Colonic mucosa (tissue), 4 donors: ENCODE measurements at places on chromosomes 1 and 21. TPM values are rescaled to one million over a fixed set of nuclear protein-coding genes. Genes with fewer than 3 reads are reported as not detected.

The C1orf122 gene
- total RNA-seq = 28.3 TPM

The FCRL2 gene
- total RNA-seq = 0.40 TPM

The GRHL3 gene
- 1.5 TPM for total RNA-seq

The CLEC20A gene
- total RNA-seq = not detected

The KPRP gene
- not detected for total RNA-seq

The C1orf146 gene
- not detected for total RNA-seq
